ENCODE measurements at places on chromosomes 11 and 22.

DNA sequence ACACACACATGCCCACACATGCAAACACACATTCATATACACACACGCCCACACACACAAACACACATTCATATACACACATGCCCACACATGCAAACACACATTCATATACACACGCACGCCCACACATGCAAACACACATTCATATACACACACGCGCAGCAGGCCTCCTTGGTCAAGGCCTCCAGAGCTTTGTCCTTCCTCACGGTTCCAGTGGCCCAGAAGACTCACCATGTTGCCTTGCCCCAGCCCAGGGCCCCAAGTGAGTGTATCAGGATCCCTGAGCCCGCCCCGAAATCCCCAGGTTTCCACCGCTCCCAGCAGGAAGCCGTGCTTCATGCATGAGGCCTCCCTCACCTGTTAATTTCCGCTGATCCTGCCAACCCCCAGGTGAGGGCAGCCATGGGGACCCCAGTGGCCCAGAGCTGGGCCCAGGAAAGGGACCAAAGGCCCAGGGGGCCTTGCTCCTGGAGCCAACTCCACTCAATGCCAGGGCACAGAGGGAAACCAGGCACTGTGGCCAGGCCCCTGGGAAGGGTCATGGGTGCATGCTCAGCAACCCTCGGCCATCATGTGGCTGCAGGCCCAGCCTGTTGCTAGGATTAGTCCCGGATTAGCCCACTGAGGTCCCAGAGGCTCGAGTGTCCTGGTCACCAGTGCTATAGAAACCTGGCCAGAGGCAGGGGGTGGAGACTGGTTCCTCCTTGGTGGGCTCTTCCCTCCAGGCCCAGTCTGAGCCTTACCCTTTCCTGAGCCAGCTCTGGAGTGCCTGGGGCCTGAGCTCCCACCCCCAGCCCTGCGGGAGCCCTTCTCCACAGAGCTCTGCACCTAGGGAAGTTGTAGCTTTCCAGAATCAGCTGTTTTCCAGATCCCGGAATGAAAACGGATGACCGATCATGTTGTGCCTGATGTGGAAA, 34.4 kb downstream of the IGF2 start:
- no peak for DNase-seq

DNA sequence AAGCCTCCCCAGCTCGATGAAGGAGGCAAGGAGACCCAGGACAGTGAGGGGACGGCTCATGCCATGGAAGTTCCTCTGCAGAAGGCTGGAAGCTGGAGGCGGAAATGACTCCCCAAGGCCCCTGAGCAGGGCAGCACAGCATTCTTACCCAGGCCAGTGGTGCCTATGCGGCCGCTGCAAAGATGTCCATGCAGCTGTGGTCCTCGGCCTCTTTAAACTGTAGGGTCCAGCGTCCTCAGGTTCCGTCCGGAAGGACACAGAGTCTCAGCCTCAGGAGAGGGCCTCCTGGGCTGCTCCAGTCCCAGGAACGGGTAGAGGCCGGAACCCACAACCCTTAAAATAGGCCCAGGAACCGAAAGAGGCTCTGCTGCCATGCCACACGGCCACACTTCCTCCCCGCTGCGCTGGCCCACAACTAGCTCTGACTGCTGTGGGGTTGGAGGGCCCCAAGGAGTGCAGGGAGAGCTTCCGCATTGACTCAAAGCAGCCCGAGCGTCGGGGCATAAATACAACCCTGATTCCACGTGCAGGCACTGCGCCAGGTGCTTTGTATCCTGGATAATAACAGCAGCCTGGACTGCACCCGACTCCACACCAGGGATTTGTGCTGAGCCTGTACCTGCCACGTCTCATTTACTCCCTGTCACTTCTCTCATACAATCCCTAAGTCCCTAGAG, 5.5 kb downstream of the KIAA0930 start:
- DNase-seq, result no peak

- DNase-seq, result no peak
Measured at GRCh38 chr11:126664643-126665042, 309.2 kb downstream of the ST3GAL4 start.

DNA sequence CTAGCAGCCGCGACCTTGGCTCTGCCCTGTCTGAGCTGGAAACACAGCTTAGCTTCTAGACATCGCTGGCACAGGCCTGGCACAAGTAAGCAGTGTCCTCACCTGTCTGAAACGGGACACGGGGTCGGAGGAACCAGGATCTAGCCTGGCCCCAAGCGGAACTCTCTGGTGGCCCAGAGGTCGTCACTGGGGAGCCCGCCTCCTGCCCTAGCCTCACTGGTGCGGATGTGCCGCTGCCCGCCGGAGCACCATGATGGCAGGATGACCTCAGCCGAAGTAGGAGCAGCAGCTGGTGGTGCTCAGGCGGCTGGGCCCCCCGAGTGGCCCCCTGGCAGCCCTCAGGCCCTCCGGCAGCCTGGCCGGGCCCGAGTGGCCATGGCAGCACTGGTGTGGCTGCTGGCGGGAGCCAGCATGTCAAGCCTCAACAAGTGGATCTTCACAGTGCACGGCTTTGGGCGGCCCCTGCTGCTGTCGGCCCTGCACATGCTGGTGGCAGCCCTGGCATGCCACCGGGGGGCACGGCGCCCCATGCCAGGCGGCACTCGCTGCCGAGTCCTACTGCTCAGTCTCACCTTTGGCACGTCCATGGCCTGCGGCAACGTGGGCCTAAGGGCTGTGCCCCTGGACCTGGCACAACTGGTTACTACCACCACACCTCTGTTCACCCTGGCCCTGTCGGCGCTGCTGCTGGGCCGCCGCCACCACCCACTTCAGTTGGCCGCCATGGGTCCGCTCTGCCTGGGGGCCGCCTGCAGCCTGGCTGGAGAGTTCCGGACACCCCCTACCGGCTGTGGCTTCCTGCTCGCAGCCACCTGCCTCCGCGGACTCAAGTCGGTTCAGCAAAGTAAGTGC, 871 bp downstream of the SLC35E4 start:
- no peak for DNase-seq

DNA sequence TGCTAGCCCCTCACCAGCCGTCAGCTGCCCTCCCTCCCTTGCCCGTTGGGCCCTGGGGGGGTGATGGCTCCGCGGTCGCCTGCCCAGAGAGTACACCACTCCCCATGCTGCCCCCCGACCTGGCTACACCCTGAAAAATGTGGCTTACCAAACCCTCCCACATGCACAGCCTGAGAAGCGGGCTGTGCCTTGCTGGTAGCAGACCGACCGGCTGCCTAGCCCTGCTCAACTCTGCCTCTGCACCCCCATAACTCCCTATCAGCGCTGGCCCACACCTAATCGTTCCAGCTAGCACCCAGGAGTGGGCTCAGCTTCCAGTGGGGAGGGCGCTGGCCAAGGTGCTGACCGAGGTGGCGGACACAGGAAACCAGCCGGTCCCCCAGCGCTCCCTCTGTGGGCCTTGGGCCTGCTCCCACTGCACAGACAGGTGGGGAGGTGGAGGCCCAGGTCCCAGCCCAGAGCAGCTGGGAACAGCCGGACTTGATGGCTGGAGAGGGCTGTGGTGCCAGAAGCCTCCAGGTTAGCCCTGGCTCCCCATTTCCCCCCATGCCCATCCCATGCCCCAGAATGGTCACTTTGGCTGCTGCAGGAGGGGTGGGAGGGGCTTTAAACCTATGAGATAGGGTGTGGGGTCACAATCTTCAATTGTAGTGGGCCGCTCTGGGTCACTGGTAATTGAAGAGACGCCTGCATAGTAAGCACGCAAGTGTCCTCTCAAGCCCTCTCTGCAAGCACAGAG, 32.1 kb upstream of the PRODH start:
- no peak for DNase-seq

- no peak for DNase-seq
Measured at GRCh38 chr11:786235-787083, 3.4 kb downstream of the CEND1 start.

- no peak for DNase-seq
Measured at GRCh38 chr11:78292109-78292803, 103.5 kb downstream of the USP35 start.

- DNase-seq, result no peak
Measured at GRCh38 chr11:64466115-64466718, 107.3 kb downstream of the RPS6KA4 start.

DNA sequence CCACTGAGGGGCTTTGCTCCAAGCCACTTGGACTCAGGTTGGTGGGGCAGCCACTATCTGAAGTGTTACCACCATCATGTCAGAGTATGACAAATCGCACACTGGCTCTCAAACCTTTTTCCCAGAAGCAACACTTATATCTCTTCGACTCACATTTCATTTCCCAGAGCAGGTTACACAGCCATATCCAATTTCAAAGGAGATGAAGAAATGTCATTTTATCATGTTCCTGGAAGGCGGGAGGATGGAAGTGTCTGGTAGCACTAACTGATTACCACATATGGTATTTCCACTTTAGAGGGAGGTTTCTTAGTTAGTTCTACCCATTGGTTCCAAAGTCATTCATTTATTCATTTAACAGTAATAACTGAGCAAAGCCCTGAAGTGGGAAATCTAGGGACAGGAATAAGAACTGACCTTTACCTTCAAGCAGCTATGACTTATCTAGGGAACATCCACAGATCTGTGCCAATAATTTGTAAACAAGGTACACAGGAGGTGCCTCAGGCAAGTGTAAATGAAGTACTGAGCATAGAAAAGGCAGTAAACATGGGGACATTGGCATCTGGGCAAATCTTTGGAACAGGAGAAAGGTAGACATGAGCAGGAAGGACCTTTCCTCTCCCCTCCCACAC, 54.9 kb upstream of the LRRC55 start:
- no peak for DNase-seq

GRCh38 chr11:117863383-117863782, 13.1 kb downstream of the FXYD6 start:
- no peak for DNase-seq

DNA sequence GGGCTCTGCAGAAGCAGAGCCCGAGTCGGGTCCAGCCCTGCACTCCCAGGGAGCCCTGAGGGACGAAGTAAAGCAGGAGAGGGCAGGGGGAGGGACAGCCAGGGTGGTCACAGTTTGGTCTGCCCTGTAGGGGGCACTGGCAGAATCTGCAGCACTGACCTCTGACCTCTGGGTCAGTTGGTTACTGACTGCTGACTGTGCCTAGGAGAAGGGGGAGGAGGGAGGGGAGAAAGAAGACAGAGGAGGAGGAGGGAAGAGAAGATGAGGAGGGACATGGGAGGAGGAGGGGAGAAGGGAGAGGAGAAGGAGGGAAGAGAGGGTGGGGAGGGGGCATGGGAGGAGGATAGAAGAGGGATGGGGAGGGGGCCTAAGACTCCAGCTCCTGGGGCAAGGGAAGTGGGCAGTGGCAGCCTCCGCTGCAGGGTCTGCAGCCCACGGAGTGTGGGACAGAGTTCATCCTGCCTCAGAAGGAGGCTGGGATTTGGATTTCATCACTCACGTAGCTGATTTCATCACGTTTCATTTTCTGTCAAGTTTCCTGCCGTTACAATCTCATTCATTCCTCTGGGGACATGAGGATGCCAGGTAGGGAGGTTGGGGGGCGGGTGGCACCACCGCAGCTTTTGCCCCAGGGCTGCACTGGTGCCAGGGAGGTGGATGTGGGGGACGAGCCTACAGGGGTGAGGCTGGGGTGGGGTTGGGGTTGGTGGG, 55.2 kb downstream of the FLRT1 start:
- DNase-seq, result no peak

Data from GM04503 (cell line).